ENCODE measurements at places on chromosomes 7 and 10. TPM values are rescaled to one million over a fixed set of nuclear protein-coding genes. Genes with fewer than 3 reads are reported as not detected.

The PIP gene
- not detected for total RNA-seq

The ACTR3C gene
- not detected for total RNA-seq

The HSPA12A gene
- total RNA-seq, result 14.6 TPM

The AKR1E2 gene
- 8.1 TPM for total RNA-seq

The DPCD gene
- total RNA-seq, result 34.4 TPM

The AKR1D1 gene
- total RNA-seq, result not detected
